ENCODE measurements at places on chromosomes 6 and 20.

DNA sequence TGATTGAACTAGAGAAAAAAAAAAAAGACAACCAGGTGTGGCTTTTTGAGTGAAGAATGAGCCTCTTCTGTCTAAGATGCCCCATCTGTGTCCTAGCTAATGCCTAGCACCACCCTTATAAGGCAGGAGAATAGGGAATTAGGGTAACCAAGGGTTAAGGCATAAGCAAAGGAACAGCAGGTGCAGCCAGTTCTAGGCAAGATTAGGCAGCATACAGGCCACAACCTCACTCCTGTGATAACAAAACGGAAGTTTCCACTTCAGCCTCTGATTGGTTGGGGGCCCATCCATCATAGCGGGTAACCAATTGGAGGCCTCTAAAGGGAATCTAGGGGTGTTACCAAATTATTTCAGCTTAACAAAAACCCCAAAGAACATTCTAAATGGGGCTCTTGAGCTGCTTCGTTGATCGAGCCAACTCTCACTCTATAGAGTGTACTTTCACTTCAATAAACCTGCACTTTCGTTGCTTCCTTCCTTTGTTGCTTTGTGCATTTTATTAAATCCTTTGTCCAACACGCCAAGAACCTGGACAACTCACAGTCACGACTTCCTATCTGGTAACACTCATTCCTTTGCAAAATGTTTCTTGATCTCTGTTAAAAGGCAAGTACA is 61.9 kb upstream of the TAGAP start:
- DNase-seq, result peak; percentile 49

GRCh38 chr6:152048921-152049320 is 241.4 kb downstream of the ESR1 start:
- DNase-seq, result no peak

- DNase-seq, result no peak
Measured at GRCh38 chr20:48571949-48572847, 255.6 kb downstream of the PREX1 start.

DNA sequence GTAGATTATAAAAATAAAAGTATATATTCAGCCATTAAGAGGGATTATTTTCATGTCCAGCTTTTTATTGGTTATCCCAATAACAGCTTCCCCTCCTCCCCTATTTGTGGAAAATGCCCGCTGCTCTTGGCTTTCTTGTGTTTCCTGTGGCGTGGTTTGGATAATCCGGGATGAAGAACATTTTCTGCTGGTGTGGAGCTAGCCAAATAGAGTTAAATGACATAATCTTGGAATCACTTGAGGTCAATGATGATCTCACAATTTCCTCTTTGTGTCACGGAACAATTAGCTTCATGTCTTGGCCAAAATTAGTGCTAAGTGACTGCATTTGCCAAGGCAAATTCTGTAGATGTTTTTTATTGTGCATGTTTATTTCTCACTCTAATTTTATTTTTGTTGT is 394.0 kb downstream of the LAMA2 start:
- DNase-seq, result no peak

DNA sequence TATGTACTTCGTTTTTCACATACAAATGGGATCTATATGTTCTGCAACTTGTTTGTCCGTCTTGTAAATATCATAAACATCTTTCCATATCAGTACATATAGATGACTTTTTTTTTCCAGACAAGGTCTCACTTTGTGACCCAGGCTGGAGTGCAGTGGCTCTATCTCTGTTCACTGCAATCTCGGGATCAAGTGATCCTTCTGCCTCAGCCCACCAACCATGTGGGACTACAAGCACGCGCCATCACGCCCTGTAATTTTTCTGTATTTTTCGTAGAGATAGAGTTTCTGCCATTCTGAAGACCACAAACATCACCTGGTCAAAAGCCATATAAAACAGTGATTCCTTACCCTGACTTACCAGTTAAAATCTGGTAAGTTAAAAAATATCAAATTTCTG is 37.7 kb upstream of the SYNCRIP start:
- DNase-seq, result peak; percentile 13

- DNase-seq, result no peak
Measured at GRCh38 chr6:137432054-137432611, 62.1 kb downstream of the OLIG3 start.

DNA sequence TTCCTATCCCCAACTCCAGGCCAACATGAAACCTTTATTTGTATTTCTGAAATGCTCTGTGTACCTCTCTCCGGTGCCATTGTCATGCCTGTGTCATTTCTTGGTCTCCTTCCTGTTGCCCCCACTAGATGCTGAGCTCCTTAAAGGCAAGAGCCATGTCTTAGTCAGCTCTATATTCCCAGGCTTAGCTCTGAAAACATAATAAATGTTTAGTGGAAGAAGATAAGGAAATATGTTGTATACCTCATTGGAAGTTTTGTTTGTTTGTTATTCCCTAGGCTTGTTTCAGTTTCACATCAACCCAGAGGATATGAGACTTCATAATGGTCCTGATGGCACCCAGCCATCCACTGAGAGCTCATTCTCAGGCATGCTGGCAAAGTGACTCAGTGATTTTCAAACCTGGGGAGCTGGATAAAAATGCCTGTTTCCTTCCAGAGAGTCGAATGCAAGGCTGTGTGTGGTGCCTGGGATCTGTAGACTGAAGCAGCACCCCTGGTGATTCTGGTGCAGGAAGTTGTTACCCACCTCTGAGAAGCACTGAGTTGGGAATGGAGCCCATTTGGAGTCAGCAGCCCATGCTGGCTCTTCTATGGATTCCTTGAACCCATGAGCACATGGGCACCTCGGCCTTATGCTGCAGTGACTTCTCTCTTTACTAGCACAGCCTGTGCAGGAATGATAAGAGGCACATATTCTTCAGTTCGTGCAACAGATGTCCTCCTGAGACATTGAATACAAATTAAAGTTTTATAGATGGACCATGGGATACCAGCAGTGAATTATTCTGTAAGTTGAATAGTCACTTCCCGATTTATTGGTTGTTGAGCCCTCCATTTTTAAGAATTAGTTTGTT is 205.2 kb downstream of the FARS2 start:
- peak; percentile 80 for DNase-seq

Data from EL (cell line).